GM10248 (cell line): ENCODE measurements at places on chromosomes 2 and 18.

- no peak for DNase-seq
Observed at GRCh38 chr2:200158647-200159356, 147.7 kb upstream of the SPATS2L start.

- DNase-seq, result no peak
Observed at GRCh38 chr2:236311286-236311685, 47.1 kb upstream of the ASB18 start.

DNA sequence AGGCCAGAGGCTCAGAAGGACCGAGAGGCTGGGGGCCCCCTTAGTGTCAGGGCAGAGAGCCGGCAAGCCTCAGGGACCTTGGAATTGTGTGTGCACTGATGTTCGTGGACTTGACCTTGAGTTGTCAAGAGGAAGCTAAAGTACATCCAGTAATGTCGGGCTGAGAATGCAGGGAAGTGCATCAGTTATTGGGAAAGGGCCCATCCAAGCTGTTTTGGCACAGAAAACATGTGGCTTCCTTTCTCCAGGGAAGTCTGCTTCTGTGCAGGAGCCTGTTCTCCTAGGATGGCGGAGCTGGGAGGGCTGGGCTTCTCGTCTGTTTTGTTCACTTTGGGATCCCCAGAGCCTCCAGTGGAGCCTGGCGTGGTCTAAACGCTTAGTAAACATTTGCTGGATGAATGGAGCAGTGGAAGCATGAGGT is 23.7 kb downstream of the ATOH8 start:
- DNase-seq, result no peak

DNA sequence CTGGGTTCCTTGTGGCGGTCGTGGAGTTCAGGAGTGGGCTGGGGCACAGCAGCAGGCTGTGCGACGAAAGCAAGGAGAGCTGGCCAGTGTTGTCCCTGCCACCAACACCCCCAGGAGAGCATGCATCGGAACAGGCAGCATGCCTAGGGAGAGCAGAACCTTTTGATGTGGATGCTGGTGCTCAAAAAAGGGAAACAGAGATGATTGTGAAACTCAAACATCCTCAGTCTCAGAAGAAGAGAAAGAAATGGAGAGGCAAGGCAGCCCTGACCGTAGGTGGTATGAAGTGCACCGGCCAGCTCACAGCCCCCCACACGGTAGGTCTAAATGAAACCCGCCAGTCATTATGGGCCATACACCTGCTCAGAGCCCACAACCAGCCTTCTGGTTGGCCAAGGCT is 253.4 kb downstream of the GBX2 start:
- DNase-seq, result no peak

DNA sequence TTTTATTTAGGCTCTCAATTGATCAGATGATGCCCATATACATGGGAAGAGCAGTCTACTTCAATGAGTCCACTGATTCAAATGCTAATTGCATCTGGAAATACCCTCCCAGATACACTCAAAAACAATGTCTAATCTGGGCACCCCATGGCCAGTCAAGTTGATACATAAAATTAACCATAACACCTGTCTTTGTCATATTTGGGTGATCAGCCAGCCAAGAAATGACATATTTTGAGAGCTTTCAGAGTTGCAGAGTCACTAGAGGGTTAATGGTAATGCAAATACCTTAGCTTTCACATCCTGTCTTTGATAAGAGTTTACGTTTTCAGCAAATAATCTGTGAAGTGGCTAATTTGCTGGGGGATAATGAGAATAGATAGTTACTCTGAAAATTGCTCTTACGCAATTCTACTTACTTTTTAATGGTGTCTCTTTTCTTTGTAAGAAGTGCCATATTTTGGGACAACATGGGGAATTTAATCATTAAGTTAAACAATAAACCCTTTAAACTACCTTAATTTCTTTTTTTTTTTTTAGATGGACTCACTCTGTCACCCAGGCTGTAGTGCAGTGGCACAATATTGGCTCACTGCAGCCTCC is 49.1 kb downstream of the CCDC195 start:
- DNase-seq, result peak; percentile 64

- no peak for DNase-seq
Observed at GRCh38 chr2:95048825-95049682, 23.5 kb downstream of the MAL start.

DNA sequence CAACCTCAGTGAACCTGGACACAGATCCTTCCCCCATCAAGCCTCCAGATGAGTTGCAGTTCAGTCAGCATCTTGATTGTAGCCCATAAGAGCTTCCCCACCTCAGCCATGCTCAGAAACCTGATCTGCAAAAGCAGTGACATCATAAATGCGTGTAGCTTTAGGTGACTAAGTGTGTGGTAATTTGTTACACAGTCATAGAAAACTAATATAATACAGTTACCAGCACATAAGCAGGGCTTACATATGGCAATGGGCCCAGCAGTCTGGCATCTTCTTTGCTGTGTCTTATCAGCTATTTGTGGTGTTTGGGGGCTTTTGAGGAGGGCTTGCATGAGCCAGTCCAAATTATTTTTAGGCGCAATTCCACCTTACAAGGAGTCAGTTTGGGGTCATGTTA is 807.0 kb downstream of the SLC4A3 start:
- DNase-seq, result no peak

- no peak for DNase-seq
Observed at GRCh38 chr2:120313695-120314615, 32.0 kb upstream of the INHBB start.

DNA sequence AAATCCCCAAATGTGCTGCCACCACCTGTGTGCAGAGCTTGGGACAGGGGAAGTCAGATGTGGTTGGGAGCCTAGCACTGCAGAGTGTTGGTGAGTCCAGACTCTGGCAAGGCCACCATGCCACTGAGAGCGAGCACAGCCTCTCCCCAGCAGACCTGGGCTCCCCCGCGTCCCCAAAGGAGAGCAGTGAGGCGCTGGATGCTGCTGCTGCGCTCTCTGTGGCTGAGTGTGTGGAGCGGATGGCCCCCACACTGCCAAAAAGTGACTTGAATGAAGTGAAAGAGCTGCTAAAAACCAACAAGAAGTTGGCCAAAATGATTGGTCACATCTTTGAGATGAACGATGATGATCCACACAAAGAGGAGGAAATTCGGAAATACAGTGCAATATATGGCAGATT is 10.7 kb downstream of the NAB1 start:
- DNase-seq, result no peak

DNA sequence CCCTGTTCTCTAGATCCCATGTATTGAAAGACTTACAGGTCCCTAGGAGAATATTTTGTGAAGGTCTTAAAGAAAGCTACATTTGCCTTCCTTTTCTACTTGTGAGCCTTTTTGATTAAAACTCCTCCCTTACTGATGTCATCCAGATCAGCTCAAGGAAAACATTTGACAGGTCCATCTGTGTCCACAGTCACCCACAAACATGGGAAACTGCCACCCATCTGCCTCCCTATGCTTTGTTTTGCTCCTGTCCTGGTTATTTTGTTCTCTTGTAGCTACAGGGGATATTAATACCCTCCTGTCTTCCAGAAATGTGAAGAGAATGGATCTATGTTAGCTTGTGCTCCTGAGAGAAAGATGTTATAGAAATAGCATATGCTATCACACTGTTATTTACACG is 203.6 kb upstream of the GALNT5 start:
- no peak for DNase-seq

DNA sequence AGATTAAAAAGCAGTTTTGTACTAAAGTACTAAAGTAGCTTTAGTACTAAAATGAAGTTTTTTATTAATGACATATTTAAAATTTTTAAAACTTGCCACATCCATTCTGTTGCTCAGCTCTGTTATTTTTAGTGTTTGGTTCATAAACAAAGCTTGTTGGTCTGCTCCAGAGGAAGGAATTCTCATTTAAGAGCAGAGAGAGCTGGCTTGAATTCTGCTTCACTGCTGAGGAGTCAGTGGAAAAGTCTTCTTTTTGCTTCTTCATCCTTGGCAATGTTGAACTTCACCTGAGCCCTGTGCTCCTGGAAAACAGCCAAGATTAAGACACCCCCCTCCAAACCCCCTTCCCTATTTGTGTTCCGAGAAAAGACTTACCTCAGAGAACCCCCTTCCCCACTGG is 40.6 kb downstream of the TMEM87B start:
- DNase-seq, result no peak

DNA sequence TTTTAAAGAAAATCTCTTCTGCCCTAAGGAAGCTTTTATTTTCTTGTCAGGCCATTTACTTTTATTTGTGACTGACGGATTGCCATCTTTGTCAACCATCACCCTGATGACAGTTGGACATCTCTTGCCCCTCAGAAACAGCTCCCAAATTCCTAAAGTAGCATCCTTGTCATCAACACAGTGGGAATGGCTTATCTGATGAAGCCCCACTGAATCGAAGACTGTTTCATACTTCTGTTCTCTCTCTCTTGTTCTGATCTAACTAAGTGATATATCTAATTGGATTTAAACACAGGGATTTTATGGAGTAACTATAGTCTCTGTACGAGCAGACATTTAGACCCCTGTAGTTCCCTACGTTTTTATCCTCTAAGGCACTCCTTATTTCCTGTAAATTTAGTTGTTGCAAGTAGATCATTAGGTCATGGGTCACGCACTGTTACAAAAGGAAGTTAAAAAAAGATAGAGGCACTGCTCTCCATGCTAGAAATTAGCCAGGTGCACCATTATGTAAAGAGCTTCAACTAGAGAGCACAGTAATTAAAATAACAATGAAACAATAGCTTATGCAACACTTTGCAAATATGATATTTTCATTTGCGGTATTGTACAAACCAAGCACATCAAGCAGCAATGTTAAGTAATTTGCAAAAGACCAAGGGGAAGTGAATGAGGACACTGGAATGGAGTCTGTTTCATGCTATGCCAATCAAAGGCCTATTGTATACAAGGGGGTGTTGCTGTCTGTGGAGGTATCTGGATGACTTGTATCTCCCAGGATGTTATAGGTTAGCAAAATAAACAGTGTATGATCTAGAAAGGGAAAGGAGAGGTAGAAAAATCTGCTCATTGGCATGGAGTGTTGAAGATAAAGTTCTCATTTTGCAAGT is 284.7 kb downstream of the LRRTM1 start:
- DNase-seq, result no peak

- no peak for DNase-seq
Observed at GRCh38 chr18:73201940-73202339, 334.2 kb upstream of the NETO1 start.

DNA sequence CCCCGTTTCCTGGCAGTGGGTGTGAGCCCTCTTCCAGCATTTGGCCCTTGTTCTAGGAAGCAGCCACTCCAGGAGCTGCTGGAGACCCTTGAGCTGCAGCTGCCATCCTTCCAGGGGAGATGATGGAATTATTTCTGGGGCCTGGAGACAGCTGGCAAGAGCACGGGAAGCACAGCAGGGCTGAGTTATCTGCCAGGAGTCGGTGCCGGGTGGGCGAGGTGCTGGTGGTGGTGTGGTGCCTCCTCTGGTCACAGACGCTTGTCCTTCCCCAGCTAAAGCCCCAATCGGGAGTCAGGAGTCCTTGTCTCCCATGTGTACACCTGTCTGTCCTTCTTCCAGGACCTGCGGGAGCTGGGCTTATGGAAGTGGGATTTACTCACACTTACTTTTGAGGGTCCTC is 36.0 kb downstream of the DPYSL5 start:
- no peak for DNase-seq

GRCh38 chr18:7524786-7525185 is 42.3 kb upstream of the PTPRM start:
- DNase-seq, result no peak

DNA sequence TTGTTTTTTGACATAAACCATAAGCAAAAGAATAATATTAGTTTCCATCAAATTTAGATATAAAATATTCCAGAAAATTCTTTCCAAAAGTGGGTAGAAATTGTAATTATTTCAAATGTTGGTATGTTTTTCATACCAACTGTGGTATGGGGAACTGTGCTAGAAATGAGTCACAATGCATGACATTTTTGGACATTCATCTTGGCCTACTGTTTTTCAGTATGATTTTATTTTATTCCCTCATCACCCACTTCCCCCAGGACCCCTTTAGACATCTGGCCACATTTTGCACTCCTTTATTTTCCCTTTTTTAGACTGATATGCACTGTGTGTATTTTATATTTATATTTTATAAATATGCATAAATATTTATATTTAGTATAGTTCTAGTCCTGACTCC is 97.1 kb downstream of the DPP4 start:
- DNase-seq, result no peak

- DNase-seq, result no peak
Observed at GRCh38 chr2:211396815-211397214, 840.4 kb downstream of the CPS1 start.

- no peak for DNase-seq
Observed at GRCh38 chr2:129698593-129698992, 280.9 kb upstream of the RAB6C start.

DNA sequence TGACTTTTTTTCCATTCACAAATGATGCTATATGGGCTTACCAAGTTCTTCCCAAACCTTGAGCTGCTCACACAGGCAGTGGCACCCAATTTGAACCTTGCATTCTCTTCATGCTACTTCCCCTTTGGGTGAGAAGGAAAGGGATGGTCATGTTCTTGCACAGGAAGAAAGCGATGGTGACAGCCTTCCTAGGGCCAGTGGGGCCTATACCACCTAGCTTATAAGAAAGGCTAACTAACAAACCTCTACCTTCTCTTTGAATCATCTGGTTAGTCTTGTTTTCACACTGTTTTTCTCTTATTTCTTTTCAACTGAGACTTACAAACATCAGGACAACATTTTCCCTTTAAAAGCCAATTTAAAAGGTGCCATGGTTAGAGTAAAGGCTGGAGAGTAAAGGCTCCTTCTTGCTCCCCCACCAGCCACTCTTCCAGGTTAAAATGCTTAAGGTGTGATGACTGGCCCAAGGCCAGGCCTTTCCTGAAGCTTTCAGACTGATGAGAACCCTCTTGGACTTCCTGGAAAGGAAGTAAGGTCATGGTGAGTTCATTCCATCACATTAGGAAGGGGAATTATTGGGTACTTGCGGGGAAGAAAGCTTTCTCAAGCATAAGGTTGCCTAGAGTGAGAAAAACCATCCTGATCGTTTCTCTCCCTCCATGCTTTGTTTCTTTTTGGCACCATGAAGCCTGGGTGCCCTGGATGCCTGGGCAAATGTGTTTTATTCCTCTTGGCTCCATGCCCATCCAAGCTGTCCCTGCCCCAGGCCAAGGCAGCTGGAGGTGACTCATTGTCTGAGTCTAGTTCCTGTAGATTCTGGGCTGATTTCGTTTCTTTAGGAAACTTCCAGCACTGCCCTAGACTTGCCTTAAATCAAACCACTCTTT is 41.4 kb upstream of the ITGB6 start:
- DNase-seq, result no peak

DNA sequence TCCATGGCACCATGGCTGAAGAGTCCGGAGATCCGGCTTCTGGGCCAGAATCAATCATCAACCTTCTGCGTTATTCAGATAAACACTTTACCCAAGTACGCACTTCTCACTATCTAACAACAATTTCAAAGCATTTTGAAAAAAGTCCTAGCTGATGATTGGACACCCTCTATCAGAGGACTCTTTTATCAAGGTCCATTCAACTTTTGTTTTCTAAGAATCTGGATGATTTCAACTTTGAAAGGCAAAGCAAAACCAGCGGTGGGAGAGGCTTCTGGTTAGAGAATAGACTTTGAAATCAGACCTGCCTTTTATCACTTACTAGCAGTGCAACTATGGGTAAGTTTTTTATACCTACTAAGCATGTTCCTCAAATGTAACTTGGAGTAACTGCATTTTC is 293.6 kb upstream of the TNP1 start:
- DNase-seq, result no peak
